ENCODE measurements at places on chromosomes 12 and 14.

GRCh38 chr14:75069121-75069810 is at the start of gene ZC2HC1C:
ZC2HC1C (plus strand) TSS chr14:75069641; CDS start chr14:75070574, 933 bp downstream.
- peak; percentile 53 for DNase-seq

GRCh38 chr14:34338056-34338455 is 124.0 kb downstream of the SPTSSA start:
- DNase-seq: no peak

DNA sequence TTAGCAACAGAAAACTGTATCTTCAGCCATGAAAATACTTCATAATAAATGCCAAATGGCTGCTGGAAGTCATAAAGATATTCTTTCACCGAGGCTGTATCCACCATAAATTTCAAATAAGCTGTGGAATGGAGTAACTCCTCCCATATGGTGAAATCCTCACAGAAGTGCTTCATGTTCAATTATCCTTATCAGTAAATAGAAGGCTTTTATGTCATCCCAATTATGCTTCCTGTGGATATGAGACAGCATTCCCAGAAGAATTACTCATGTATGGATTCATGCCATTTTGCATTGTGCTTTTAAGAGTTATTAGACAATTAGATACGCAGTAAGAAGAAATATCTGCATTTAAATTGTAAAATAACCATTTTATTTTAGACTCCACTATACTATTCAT is 99.0 kb downstream of the RTN1 start:
- no peak for DNase-seq

GRCh38 chr12:110619534-110619953 is 5.6 kb downstream of the TCTN1 start:
- no peak for DNase-seq

GRCh38 chr12:116818341-116818856 is 62.8 kb downstream of the HRK start:
- DNase-seq: peak; percentile 0

- DNase-seq: no peak
Measured at GRCh38 chr12:95178136-95178535, 39.1 kb downstream of the FGD6 start.

DNA sequence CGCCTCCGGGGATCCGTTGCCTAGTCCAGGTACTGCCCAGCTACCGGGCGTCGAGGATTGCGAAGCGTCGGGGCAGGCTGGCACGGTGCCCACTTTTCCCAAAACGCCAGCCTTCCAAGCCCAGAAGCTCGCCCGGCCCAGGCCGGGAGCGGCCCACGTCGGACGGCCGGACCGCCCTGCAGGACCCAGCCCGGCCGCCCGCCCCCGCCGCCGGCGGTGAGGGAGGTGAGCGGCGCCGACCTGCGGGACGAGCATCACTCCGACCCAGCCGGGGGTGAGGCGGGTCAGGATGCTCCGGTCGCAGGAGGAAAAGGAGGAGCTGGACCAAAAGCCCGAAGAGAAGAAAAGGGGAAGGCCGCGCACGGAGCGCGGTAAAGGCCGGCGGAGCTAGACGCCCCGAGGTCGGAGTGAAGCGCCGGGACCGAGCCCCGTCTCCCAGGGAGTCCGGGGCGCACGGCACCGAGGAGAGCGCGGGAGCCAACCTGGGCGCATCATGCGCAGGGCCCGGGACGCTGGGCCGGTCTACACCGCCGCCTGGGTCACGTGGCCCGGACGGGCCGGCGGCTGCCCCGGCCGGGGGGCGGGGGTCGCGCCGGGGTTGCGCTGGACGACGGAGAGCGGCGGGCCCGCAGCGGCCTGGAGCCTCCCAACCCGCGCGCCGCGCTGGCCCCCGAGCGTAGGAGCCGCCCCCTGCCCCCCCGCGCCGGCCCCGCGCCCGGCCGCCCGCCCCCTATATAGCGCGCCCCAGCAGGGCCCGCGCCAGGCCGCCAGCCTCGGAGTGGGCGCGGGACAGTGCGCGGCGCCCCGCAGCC is at the start of gene AQP5:
Gene AQP5, plus strand, starts transcription at position 762 of the 812 bp plus-strand sequence. CDS start 146 bp downstream, outside the sequence.
- DNase-seq: no peak

- DNase-seq: no peak
Measured at GRCh38 chr12:92107621-92108131, 38.0 kb downstream of the BTG1 start.

- no peak for DNase-seq
Measured at GRCh38 chr14:98169170-98169587, 1102.8 kb downstream of the BCL11B start.

- DNase-seq: no peak
Measured at GRCh38 chr14:26484562-26484961, 113.3 kb downstream of the NOVA1 start.

- peak; percentile 47 for DNase-seq
Measured at GRCh38 chr14:67426983-67427606, 15.1 kb upstream of the PLEK2 start.

DNA sequence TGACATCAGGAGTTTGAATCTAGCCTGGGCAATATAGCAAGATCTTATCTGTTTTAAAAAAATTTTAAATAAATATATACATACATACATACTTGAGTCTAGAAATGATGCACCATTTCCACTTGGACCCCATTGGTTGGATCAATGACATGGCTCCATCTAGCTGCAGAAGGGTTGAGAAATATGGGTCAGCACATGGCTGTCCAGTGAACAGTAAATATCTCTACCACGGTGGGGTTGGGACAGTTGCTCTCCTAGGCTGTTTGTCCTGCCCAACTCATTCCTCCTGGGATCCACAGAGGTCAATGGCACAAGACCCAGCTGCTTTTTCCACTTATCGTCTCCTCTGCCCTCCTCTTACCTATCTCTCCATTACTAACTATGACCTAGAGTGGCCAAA is 23.6 kb downstream of the PLEKHH1 start:
- DNase-seq: no peak

DNA sequence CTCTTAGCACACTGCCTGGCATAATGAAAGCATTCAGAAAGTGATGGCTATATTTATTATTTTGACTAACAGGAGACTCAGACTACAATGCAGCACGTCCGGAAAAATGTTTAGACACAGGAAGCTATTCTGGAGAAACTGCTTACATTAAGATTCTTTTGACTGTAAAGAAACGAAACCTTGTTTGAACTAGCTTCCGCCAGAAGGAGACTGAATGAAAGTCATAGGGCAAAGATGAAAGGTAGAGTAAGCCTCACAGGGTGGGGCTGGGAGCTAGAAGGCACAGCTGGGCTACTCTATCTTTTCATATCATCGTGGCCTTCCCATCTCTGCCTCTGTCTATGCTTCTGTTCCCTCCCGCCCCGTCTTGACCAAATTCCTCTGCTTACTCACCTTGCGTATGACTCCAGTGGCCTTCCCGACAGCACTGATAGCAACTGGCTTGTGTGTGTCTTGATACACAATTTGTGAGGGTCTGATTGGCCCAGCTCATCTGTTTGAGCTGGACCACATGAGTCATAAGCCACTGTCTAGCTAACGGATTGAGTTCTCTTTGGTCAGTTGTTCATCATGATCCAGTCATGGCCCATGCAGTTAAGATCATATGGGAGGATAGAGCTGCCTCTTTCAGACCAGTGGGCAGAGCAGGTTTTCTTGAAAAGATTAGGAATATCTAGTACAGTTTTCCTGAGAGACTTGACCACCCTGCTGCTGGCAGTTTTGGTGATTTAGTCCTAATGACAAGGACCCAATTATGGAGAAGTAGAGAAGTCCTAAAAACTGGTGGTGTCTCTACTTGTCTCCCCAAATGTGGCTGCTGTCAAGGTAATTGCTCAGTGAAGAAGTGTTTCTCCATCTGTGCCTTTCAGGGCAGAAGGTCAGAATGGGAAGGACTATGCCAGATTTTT is 151.5 kb upstream of the SLC38A2 start:
- DNase-seq: peak; percentile 16

GRCh38 chr14:49971156-49972130 is 78.6 kb downstream of the ARF6 start:
- DNase-seq: no peak

DNA sequence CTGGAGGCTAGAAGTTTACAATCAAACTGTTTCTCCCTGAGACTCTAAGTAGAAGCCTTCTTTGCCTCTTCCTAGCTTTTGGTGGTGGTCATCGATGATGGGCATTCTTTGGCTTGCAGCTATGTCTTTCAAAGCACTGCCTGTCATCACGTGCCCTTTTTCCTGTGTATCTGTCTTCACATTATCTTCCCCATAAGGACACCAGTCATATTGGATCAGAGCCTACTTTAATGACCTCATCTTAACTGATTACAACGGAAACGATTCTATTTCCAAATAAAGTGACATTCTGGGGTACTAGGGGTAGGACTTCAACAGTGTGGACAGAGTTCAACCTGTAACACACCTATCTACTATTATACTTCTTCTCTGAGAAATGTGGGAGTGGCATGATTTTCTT is 31.1 kb upstream of the IFNG-AS1 start:
- DNase-seq: no peak

DNA sequence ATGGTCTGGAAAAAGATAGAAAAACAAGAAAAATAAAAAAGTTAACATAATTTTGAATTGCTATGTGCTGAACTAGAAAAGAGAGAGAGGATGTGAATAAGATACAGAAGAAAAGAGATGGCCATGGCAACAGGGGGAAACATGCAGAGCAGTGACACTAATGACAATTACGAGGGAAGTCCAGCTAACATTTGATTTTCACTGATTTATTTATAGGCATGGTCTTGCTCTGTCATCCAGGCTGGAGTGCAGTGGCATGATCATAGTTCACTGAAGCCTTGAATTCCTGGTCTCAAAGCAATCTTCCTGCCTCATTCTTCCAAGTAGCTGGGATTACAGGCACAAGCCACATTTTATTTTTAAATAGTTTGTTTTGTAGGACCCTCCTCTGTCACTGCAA is 1.8 kb downstream of the OR6C74 start:
- DNase-seq: no peak

GRCh38 chr12:11986165-11986564 is 84.6 kb upstream of the BCL2L14 start:
- no peak for DNase-seq

GRCh38 chr12:131950182-131950913 is 606 bp downstream of the EP400 start:
- DNase-seq: no peak

GRCh38 chr14:52918486-52918885 is 32.4 kb downstream of the FERMT2 start:
- DNase-seq: no peak

DNA sequence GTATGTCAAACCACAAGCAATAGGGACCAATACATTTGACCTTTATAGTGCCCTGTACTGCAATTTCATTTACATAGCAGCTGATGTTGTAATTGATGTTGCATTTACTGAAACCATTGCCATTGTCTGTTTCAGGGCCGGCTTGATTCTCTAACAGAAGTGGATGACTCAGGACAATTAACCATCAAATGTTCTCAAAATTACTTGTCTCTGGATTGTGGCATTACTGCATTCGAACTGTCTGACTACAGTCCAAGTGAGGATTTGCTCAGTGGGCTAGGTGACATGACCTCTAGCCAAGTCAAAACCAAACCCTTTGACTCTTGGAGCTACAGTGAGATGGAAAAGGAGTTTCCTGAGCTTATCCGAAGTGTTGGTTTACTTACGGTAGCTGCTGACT is 216.0 kb downstream of the AKAP6 start:
- DNase-seq: no peak

DNA sequence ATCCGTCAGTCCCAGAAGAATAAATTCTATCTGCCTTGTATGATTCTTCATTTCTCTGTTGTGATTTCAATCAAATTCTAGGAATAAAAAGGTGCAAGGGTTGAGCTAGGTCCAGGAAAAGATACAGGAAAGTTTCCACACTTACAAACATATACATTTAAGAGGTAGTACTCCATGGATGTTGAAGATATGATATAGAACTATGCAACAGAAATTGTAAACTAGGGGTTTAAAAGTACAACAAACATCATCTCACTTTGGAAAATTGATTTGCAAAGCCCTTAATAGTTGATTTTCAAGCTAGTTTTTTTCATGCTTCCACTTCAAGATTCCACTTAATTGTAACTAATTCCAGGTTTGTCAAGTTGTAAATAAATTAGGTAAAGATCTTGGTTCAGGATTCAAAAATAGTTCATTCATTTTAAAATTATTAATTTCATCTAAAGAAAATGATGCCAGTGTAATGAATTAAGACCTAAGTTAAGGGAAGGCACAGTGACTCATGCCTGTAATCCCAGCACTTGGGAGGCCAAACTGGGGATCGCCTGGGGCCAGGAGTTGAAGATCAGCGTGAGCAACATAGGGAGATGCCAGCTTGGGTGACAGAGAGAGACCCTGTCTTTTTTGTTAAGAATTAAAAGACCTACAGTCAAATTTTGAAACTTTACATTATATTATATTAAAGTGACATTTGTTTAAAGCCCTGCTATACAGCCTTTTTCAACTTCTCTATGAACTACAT is at the start of gene OR6C70:
Gene OR6C70, minus strand, starts transcription at position 51 of the 742 bp plus-strand sequence. Its CDS starts 0 bp downstream, at position 51.
- no peak for DNase-seq

DNA sequence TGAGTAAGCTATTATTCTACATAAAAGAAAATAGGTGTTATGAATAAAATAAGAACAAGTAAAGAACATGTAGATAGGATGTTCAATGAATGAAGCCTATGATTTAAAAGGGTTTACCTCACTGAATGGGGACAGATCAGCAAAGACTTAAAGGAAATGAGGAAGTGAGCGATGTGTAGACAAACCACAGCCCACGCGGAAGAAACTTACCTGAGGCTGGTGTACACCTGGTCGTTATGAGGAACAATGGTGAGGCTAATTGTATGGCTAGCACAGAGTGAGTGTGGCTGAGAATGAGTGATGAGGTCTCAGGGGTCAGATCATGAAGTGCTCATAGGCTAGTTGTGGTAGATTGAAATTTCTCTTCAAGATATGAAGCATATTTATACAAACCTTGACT is 221.7 kb downstream of the ALG10B start:
- DNase-seq: no peak

DNA sequence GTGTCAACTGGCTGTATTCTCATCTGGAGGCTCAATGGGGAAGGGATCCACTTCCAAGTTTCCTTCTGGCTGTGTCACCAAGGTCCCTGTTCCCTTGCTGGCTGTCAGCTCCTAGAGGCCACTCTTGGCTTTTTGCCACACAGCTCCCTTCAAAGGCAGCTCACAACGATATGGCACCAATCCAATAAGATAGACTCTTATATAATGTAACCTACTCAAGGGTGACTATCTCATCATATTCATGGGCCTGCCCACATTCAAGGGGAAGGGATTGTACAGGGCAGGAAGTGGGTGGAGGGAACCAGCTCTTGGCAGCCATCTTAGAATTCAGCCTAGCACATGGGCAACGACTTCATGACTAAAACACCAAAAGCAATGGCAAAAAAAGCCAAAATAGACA is 98.7 kb upstream of the PLXNC1 start:
- DNase-seq: no peak

DNA sequence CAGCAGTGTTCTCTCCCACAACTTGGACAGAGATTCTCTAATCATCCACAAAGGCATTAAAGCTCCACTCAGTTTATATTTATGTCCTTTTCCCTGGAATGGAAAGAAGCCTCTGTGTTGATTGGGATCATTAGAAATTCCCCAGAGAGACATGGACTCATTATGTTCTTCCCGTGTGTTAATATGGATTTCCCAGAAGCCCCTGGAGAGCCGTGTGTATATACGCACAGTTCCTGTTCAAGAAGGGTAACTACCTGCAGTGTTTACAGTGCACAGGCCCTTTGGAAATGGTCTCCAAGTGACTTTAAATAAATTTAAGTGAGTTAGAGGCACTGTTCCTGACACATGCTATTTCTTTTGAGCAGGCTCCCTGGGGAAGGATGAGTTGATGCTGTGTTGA is 428.0 kb upstream of the TMTC1 start:
- no peak for DNase-seq
